Putamen (tissue), 1 donor: ENCODE measurements at places on chromosomes 12 and 14.
A peak's percentile ranks its signal among the peaks of the same experiment; 100 is the strongest.

DNA sequence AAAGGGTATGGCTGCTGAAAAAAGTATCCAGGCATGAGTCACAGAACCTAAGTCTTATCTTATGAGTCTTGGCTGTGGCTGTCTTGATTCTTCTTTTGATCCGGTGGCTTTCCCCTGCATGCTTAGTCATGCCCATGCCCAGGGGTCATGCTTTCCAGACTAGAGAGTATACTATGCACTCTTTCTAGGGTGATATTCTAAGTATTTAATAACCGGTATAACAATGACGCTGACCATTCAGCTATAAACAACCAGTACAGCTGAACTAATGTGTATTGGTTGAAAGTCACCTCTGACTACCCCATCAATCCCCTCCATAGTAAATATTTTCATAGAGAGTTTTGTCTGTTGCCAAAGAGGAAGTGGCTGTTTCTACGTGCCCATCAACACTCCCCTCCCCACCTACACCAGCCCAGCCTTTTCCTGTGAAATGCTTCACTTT lies 34.7 kb upstream of the NRXN3 start:
- no peak for DNase-seq

DNA sequence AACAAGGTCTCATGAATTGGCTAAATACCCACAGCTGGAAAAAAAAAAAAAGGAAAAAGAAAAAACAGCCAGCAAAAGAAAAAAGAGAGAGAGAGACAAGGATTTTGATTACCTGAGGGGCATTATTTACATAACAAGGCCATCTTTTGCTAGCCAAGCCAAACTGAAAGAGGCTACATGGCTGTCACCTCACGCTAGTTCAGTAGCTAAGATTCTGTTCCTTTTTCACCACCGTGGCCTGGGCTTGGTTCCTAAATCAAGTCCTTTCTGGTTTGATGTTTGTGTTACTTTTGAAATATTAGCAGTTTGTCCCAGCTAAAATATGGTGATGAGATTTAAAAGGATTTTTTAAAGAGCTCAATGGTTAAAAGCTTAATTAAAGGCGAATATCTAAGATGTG lies 2.0 kb upstream of the SDS start:
- no peak for DNase-seq

DNA sequence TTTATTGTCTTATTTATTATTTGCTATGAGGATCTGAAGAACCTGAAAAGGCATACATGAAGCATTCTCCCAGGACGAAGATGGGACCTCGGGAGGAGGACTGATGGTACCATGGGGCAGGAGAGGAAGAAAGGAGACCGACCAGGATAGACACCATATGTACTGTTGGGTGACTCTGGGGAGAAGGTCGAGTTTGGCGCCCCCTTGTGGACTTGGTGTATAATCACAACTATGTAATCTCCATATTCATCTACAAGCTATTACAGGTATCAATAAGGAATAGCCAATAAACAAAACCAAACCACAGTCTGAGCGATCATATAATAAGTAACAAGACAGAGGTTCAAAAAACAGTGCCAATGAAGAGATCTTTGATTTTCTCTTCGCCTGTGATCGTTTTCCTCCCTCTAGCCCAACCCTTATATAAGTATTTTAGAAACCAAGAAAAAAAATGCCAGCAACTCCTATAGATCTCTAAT lies 139.1 kb downstream of the SPTSSA start:
- DNase-seq: peak; percentile 29

DNA sequence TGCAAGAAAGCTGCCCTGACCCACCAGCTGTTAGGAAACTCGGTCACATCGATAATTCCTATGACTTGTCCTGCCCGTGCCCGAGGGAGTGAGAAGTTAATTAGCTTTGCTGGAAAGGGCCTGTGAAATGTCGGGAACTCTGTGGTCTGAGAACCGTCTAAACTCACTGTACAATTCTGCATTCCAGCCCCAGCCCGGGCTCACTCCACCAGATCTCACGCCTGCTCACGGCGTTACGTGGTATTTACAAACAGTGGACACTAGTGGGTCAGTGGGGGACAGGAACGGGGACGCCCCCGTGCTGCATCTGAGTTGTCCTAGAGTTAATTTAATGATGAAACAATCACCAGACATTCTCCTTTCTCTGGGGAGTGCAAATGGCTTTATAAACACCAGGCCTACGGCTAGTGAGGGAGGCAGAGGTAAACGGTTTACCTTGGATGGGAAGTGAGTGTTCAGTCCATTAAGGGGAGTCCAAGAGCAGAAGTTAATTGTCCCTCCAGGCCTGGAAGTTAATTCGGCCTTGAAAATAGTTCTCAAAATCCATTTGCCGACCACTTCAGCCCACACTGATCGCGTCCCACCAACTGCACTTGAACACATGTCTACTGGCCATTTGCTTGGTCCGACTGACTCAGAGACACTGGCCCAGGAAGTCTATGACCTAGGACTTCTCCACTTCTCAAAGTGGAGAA lies 93.5 kb upstream of the MED13L start:
- DNase-seq: no peak

DNA sequence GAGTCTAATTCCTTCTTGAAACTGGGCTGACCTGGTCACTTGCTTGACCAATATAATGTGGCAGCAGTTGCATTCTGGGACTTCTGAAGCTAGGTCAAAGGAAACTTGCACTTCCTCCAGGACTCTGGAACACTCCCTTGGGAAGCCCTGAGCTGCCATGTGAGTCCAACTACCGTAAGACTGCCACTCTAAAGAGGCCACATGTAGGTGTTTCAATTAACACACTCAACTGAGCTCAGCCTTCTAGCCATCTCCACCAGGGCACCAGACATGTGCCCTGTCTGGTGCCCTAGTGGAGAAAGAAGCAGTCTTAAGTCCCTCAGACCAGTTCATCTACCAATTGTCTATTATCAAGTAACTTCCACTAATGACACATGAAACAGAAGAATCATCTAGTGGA lies 6.1 kb upstream of the TEP1 start:
- DNase-seq: no peak

DNA sequence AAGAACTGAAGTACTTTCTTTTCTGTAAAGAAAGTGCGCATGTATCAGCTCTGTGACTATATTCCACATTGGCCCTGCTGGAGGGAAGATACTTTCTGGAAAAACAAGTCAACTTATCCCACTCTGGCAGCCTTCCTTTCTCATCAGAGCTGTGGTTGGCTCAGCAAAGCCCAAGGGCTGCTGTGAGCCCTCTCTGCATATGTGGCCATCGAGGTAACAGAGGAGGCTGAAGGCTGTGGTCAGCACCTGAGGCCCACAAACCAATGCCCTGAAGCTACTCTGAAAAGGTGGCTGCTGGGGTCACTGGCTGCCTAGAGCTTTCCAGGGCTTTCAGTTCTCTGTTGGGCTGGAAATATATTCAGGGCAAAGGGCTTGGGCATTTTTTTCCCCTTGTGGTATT lies 70.8 kb upstream of the IGF1 start:
- DNase-seq: no peak

GRCh38 chr12:98592825-98593322 lies 612 bp upstream of the SLC25A3 start:
- no peak for DNase-seq

- DNase-seq: no peak
These were observed 8.2 kb downstream of the GOLT1B start for GRCh38 chr12:21509768-21510167.

GRCh38 chr12:82682851-82683261 lies 3.9 kb upstream of the TMTC2 start:
- no peak for DNase-seq

GRCh38 chr12:13343375-13343774 lies 146.8 kb downstream of the EMP1 start:
- DNase-seq: no peak

DNA sequence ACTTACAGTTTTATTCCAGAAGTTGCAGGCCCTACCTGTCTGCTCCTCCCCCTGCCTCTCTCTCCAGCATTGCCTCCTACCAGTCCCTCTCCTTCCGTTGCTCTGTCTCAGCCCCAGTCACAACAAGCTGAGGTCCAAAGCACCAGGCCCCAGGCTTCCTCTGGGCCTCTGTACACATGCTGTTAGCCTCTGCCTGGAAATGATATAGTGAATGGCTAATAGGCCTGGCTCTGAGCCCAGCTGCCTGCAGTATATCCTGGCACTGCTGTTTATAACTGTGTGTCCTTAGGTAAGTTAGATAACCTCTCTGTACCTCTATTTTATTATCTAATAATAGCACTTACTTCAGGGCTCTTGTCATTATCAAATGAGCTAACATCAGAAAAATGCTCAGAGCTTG lies 114.9 kb upstream of the PWP1 start:
- DNase-seq: no peak

DNA sequence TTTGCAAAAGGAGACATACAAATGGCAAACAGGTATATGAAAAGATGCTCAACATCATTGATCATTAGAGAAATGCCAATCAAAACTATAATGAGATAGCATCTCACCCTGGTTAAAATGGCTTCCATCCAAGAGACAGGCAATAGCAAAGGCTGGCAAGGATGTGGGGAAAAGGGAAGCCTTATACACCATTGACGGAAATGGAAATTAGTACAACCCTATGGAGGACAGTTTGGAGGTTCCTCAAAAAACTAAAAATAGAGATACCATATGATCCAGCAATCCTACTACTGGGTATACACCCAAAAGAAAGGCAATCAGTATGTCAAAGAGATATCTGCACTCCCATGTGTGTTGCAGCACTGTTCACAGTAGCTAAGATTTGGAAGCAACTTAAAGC lies 17.3 kb upstream of the CKAP4 start:
- DNase-seq: no peak

- no peak for DNase-seq
These were observed 134.4 kb downstream of the ADGRD1 start for GRCh38 chr12:131087991-131088700.

GRCh38 chr14:106436310-106436905 lies 910.0 kb downstream of the TMEM121 start:
- DNase-seq: peak; percentile 2

GRCh38 chr14:68789821-68790643 lies 2.8 kb downstream of the ZFP36L1 start:
- DNase-seq: no peak

DNA sequence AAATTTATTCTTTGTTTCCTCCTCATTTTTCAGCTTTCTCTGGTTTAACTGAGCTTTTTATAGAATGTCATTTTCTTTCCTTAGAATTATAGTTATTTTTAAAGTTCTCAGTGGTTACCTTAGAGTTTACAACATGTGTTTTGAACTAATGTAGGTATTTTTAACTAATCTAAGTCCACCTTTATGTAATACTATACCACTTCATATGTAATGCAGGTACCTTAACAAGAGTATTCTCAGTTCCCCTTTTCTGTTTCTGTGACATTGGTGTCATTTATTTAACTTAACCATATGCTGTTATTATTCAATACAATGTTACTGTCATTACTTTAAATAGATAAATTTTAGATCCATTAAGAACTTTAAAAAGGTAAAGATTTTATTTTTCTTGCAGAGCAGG lies 30.3 kb upstream of the KCNC2 start:
- no peak for DNase-seq

- DNase-seq: no peak
These were observed at the start of gene SYNE3 for GRCh38 chr14:95516554-95517181. TSS of gene SYNE3 (minus strand) at chr14:95516650. CDS start at chr14:95475821, 40,829 bp downstream.

DNA sequence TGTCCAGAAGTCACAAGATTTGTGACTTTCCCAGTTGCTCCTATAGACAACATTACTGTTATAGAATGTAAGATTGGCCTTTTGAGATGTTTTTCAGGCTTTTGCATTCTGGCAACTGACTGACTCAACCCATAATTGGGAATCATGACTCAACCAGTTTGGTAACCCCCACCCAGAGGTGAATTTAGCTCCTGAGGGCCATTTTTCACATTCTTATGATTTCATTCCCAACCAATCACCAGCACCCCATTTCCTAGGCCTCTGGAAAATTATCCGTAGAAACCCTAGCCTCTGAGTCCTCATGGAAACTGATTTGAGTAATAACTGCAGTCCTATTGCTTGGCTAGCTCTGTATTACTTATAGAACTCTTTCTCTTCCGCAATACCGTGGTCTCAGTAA lies 626.0 kb upstream of the SEL1L start:
- DNase-seq: no peak

DNA sequence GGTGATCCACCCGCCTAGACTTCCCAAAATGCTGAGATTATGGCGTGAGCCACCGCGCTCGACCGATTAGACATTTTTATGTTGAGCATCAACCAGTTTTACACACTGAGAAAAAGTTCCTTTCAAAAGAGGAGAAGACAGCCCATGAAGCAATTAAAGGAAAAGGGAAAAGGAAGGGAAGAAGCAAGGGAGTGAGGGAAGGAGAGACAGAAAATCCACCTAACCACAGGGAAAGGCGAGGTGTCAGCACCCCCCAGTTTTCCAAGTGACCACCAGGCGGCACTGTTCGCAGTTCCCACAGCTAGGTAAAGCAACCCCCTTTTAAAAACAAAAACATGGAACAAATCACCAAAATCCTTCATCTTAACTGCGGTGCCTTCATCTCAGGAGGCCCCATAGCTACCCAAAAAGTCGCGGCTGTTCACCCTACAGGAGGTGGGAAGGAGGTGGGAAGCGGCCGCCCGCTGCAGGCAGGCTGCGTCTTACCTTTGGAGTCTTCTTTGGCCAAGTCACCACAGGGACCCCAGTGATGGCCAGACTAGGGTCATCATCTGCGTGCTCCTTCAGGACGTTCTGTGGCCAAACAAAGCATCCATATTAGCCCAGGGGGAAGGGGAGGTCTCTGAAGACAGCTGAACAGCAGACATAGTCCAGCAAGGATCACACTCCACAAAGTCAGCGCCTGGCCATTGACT lies 86.6 kb downstream of the KDM2B start:
- DNase-seq: no peak

DNA sequence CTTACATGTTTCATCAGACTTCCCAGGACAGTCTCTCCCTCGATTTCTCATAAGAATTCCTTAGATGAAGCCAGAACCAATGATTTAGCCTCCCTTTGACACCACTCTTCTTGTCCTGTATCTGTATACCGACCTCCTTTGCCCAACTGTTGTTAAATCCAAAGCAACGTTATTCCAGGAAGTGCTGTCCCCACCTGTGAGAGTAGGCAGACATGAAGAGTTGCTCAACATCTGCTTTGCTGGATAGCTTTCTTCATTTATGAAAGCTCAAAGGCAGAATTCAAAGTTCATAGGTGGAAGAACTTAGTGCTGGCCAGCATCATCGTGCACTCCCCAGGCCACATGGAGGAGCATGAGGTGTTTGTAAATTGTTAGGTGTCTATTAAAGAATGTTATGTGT lies 55.6 kb downstream of the GTF2A1 start:
- DNase-seq: no peak

DNA sequence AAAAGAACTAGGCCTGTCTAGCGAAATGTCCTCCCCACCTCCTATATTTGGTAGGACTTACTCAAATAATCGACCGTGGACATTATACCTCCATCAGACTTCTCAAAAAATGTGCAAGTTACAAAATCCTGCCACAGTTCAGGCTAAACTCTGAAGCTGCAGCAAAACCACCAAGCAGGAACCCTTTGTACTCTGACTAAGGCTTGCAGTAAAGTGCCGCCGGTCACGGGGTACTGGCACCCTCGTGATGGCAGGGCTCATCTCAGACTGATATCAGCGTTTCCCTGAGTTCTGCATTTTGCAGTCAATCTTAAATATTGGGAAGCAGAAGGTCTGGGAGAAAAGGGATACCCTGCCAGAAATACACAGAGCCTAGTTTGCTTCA lies 17.1 kb downstream of the SLC11A2 start:
- DNase-seq: peak; percentile 88

- no peak for DNase-seq
These were observed 25.4 kb downstream of the FGF6 start for GRCh38 chr12:4420138-4420670.

GRCh38 chr14:94770251-94770749 lies 387 bp upstream of the GSC start:
- DNase-seq: no peak
